Ammon's horn (tissue), 1 donor: ENCODE measurements at places on chromosomes 5 and 9.

- no peak for DNase-seq
These were observed 117.8 kb downstream of the MAST4 start for GRCh38 chr5:66713998-66714397.

- DNase-seq: no peak
These were observed 263.9 kb downstream of the COX7C start for GRCh38 chr5:86881493-86882090.

DNA sequence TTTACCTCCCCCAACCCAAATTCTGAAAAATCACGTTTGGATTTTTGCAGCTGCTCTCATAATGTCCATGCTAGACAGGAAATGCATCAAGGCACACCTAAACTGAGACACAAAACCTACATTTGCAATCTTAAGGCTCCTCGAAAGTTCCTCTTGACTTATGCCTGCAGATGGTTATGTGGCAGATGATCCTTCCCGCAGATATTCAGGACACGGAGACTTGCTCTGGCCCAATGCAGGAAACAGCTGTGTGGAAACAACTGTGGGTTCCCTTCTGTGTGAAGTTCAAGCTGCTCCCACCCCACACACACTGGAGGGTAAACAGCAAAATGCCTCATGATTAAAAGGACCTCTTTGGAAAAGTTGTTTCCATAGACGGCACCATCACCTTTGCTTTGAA is 253.8 kb downstream of the EBF1 start:
- no peak for DNase-seq

DNA sequence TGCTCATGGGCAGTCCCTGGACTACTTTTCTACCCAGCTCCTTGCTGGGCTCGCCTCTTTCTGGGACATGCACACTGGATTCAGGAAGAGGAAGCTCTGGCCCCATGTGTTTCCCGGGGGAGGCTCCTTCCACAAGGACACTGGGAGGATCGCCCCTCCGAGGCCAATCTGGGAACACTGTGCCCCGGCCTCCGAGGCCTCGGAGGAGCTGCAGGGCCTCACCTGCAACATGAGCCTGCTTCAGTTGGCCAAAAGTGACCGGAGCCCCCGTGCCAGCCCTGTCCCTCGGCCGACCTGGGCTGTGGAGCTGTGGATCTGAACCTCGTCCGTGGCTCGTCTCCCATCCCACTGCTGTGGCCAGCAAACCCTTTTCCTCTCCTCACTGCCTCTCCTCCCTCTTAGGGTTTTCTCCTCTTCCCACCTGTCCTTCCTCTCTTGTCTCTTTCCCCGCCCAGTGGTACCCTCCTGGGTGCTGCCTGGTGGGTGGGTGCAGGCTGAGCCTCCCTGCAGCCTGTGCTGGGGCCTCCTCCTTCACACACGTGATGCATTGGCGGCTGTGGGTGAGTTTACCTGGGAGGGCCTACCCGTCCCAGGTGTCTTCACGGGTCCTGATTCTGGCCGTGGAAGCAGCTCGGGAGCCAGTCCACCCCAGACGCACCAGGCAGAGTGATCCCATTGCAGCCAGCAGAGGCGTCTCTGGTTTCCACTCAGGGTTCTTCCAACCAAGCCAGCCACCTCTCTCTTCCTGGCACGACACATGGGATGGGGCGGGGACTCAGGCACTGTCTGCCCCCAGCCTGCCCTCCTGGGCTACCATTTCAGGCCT is 241.8 kb downstream of the CACNA1B start:
- DNase-seq: no peak

DNA sequence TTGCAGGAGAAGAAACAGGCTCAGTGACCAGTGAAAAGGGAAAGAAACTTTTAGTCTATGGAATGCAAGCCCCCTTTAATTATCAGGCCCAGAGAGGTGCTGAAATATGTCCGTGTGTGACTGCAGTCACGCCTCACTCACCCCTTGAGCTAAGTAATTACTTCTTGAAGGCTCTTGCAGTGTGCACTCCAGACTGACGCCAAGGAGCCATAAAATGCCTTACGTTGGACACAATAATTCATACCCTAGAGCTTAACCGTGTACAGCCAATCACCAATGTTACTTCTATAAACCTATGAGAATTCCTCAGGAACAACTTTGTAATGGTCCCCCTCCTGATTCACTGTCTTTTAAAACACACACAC is 242.2 kb downstream of the SYK start:
- no peak for DNase-seq

DNA sequence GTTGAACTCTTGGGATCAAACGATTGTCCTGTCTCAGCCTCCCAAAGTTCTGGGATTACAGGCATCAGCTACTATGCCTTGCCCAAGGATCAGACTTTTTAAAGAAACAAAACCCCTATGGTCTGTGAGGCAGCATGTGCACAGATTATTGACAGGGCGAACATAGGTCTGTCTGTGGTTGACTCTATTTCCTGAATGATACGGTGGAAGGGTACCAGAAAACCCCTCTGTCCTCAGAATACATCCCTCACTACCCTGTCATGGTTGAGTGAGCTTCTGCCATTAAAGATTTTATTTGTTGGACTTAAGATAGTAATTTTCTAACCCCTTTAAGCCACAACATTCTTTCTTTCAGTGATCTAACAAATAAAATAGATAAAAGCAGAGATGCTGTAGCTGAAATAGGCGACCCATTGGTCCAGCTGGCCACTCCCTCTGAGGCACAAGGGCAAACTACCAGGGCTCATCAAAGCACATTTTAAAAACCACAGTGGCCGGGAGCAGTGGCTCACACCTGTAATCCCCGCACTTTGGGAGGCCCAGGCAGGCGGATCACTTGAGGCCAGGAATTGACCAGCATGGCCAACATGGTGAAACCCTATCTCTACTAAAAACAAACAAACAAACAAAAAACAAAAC is 84.9 kb upstream of the ANKRD55 start:
- DNase-seq: no peak

GRCh38 chr5:111364992-111365391 is 140.8 kb downstream of the CAMK4 start:
- DNase-seq: no peak

GRCh38 chr5:18314192-18314778 is 680.0 kb downstream of the TAF11L14 start:
- DNase-seq: peak; percentile 19

GRCh38 chr9:5536684-5537083 is 26.4 kb downstream of the PDCD1LG2 start:
- peak; percentile 35 for DNase-seq

- DNase-seq: no peak
These were observed 5.8 kb downstream of the CCDC187 start for GRCh38 chr9:136297766-136298735.

- no peak for DNase-seq
These were observed 237.2 kb downstream of the TRPM3 start for GRCh38 chr9:70883963-70884793.

- DNase-seq: peak; percentile 65
These were observed 223.3 kb downstream of the SEC61B start for GRCh38 chr9:99445371-99445891.

GRCh38 chr5:74638544-74638969 is 2.0 kb downstream of the ENC1 start:
- no peak for DNase-seq

GRCh38 chr9:35793461-35793860 is 2.1 kb downstream of the NPR2 start:
- no peak for DNase-seq

DNA sequence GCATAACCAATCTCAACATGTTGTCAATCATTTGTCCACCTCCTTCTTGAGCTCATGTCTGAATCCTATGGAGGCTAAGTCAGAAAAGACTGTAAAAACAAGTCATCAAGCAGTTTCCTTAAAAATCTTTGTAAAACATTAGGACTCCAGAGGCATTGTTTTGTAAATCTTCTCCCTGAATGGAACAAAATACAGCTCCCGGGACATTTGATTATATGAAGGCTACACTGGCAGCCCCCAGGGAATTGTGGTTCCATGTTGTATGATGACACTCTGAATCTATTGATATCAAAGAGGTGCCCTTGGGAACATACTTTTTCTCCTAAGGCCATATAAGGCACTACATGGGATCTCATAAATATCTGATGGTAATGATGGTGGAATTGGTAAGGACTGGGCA is 83.2 kb upstream of the NUDT12 start:
- DNase-seq: no peak

- no peak for DNase-seq
These were observed 93.4 kb upstream of the DMAC1 start for GRCh38 chr9:7892975-7893374.

GRCh38 chr5:124888050-124888506 is 141.6 kb upstream of the ZNF608 start:
- no peak for DNase-seq

- no peak for DNase-seq
These were observed 117.0 kb downstream of the TRPM6 start for GRCh38 chr9:74770508-74771261.

GRCh38 chr5:36444582-36445418 is 143.1 kb upstream of the RANBP3L start:
- DNase-seq: peak; percentile 84
